ENCODE measurements at places on chromosomes 5 and 9.

DNA sequence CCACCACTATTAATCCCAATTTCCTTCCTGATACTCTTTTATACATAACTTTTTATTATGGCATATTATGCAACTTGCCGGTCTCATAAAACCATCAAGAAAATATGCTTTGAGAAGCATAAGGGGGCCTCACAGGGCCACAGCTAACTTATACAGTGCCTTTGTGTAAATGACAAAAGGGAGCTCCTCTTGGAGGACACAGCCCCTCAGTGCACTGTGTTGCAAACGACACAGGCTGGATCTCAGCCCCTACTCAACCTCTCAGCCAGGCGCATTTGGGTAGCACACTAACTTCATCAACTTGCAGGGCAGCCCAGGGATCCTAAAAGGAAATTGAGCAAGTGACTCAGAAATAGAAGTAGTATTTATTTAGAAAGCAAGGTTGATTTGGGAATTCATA is 35.4 kb downstream of the RIGI start:
- no peak for DNase-seq

DNA sequence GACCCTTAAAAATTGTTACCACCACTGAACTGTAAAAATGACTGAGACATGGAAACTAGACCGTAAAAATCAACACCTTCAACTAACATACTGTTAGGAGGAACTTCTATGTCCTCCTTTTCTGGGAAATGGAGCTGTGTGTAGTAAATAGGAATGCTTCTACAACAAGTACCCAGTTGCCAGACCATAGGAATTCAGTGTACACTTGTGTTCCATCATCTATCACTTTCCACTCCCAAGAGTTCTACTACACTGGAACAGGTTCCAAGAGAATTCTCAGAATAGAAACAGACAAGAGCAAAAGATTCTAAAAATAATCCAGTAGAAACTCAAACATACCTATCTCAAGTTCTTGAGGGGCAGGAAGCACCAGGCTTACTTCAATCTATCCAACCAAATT is 23.6 kb downstream of the UBAP2 start:
- DNase-seq = no peak

- DNase-seq = no peak
Measured at GRCh38 chr9:133691191-133691590, 47.0 kb downstream of the SARDH start.

DNA sequence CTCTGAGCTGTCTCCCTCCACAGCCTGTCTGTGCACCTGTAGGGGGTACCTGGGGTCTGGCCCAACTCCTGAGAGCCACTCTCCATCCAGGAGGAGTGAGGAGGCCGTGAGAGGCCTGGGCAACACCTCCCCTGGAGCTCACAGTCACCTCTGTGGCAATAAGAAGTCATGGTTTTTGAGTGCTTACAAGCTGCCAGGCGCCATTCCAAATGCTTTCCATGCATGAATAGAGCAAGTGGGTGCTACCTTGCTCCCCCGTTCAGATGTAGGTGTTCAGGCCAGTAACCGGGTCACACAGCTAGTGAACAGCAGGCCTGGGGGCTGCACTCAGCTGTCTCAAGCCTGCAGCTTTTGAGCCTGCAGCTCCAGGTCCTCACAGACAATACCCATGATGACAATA is 30.6 kb downstream of the CORO2A start:
- DNase-seq = no peak

DNA sequence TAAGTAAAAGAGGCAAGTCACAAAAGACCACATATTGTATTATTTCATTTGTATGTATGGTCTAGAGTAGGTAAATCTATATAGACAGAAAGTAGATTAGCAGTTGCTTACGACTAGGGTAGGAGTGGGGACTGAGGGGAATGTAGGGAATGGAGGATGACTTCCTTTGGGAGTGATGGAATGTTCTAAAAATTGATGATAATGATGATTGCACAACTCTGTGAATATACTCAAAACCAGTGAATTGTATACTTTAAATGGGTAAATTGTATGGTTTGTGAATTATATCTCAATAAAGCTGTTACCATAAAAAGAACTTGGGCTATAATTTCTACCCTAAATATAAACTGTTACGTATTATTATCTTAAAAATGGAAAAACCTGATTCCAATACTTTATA is 35.0 kb downstream of the ADAMTS6 start:
- DNase-seq = no peak

DNA sequence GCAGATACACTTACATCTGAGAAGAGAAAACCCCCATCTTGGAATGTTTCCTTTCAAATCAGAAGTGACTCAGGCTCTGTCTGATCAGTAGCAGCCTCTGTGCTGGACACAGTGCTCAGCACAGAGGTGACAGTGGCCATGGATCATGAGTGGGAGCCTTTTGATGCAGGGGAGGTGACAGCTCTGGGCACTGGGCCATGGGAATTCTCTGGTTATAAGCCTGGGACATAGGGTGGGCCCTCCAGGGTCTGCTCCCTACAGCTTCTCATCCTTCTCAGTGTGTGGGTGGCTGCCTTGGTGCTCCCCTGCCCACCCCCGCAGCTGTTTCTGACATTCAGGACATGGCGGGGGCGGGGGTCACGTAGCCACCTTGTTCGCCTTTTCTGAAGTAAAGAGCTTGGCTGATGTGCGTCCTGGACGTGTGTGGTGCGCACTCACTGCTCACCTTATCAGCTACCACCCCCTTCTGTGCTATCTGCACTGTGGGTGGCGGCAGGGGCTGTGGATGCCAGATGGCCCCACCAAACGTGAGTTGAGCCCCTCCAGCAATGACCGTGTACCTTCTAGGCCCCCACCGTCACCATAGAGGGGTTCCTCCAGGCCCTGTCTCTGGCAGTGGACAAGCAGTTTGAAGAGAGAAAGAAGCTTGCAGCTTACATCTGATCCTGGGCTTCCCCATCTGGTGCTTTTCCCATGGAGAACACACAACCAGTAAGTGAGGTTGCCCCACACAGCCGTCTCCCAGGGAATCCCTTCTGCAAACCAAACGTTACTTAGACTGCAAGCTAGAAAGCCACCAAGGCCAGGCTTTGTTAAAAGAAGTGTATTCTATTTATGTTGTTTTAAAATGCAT is 24.0 kb downstream of the TRIP13 start:
- no peak for DNase-seq

DNA sequence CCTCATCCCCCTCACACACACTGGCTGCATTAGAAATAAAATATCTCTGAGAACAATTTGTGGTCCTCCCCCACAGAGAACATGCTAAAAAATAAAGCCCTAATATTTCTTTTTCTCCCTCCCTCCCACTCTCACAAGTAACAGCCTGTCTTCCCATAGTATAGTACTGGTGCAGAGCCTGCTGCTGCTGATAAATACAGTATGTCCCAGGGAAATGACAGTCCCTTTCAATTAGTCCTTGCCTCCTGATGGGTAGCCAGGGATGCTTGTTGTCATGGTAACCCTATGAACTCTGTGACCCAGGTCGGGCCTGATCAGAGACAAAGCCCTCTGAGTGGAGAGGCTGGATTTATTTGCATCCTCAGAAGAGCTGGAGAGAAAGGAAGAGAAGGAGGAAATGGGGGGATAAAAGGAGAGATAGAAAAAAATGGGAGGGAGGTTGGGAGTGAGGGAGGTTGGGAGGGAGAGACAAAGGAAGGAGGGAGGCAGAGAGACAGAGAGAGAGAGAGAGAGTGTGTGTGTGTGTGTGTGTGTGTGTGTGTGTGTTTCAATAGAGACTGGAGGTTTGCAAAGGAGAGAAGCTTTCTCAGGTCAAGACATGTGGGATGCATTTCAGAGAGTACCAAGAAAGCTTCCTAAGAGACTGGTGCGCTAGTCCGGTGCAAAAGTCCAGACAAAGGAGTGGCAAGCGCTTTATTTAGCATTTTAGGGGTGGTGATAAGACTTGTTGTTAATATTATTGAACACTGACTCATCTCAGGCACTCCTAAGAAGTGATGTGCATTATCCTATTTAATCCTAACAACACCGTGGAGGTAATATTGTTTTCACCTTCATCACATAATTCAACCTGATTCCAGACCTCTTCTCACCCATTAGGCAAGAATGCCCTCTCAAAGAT is 260.8 kb downstream of the FAM114A2 start:
- no peak for DNase-seq

GRCh38 chr5:89147031-89147430 is 264.0 kb upstream of the MEF2C start:
- DNase-seq = no peak

DNA sequence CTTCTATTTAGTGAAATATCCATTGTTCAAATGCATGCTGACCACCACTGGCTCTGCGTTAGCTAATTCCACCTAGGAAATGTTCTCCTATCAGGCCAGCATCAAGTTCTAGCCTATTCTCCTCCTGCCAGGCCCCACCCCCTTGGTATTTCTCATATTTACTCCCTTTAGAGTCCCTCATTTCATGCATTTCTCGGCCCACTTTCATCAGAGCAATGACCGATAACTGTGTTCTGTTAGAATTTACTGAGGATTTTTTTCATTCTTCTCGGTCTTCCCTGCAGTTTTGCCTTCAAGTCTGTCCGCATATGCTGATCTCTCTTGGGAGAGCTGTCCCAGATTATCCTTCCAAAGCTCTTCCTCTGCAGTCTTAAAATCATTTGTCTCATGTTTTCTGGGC is 143.4 kb downstream of the GOLPH3 start:
- no peak for DNase-seq

Measured in natural killer cell (primary cell).